Activated T-cell treated with anti-CD3 and anti-CD28 coated beads, Interleukin-2, amount 50 U/mL, for 72 hours (primary cell): ENCODE measurements at places on chromosomes 3 and 15.

DNA sequence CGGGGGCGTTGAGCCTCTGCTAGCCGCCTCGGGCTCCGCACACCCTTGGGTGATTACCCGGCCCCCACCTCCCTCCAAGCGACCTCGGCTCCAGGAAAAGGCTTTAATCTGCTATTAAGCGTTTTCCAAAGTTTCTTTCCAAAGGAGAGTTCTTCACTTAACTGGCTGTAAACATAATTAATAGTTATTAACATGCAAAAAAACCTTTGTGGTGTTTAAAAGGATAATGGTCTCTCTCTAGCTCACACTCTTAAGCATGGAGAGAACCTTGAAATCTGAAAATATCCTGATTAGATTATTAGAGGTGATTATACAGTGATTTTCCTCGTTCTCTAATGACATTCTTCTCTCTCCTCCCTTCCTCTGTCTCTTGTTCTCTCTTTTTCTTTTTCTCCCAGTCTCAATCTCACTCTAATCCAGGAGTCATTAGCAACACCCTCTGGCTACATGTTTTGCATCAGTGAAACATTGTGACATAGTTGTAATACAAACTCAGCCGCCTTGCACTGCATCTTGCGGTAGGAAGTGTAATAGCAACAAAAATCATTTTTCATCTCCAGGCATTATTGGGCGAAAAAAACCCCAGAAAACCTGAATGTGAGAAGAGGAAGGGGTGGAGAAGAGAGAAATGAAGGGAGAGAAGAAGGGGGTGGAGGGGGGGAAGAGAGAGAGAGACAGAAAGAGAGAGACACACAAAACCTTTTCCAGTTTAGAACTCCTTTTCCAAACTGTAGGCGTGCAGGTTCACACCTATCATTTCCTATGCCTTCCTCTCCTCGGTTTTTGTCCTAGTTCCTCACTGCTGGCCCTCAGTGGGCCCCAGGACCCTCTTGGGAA is 24.4 kb downstream of the NR2F2 start:
- DNase-seq: no peak

- no peak for DNase-seq
Measured at GRCh38 chr15:62211348-62211747, 46.3 kb upstream of the C2CD4B start.

DNA sequence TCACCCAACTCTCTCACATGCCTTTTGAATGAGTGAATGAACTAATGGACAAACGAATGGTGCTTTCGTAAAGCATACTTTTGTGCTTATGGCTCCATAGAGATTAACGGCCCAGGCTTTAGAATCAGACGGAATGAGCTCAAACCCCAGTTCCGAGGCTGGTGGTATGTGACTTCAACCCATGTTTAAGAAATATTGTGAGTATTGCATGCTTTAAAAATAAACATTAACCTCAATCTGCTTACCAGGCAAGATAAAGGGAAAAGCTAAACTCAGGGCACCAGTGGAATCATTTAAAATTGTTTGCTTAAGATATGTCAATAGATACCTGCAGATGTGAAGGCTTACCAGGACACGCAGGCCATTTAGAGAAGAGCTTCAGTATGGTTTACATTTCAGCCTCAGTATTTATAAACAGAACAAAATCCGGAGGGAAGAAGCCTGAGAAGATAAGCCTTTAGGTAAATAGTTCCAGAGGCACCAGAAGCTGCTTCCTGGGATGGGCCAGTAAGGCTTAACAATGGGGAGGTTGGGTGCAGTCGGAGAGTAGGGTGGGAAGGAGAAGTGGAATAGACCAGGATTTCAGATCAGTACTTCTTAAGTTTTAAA is 186.4 kb downstream of the ADAMTS9 start:
- no peak for DNase-seq

DNA sequence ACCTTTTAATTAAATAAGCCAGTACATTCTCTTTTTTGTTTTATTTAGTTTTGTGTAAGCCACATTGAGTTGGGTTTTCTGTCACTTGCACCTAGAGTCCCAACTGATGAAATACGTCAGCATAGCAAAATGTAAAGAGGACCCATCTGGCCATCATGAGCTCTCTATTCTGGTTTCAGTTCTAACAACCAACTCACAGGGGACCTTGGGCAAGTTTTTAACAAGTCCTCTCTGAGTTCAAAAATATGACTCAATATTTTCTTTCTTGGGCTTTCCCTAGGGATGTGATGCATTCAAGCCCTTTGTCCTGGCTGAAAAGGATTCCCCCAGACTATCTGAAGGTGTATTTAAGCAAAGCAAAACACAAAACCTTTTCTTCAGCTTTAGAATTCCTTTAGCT is 32.9 kb downstream of the PLCH1 start:
- DNase-seq: no peak
